ENCODE measurements at places on chromosomes 7 and 10. TPM values are rescaled to one million over a fixed set of nuclear protein-coding genes. Genes with fewer than 3 reads are reported as not detected.

GRCh38 chr10:81963606-81964005 lies 88.6 kb downstream of the NRG3 start:
- no peak for DNase-seq

GRCh38 chr7:107972941-107973376 lies 30.0 kb downstream of the LAMB1 start:
- no peak for DNase-seq

- DNase-seq: no peak
Measured at GRCh38 chr7:102991540-102992214, 78.9 kb downstream of the LRRC17 start.

- no peak for DNase-seq
Measured at GRCh38 chr7:100829150-100829716, 1.9 kb upstream of the EPHB4 start.

GRCh38 chr10:76177936-76178335 lies 746.5 kb downstream of the LRMDA start:
- DNase-seq: no peak

DNA sequence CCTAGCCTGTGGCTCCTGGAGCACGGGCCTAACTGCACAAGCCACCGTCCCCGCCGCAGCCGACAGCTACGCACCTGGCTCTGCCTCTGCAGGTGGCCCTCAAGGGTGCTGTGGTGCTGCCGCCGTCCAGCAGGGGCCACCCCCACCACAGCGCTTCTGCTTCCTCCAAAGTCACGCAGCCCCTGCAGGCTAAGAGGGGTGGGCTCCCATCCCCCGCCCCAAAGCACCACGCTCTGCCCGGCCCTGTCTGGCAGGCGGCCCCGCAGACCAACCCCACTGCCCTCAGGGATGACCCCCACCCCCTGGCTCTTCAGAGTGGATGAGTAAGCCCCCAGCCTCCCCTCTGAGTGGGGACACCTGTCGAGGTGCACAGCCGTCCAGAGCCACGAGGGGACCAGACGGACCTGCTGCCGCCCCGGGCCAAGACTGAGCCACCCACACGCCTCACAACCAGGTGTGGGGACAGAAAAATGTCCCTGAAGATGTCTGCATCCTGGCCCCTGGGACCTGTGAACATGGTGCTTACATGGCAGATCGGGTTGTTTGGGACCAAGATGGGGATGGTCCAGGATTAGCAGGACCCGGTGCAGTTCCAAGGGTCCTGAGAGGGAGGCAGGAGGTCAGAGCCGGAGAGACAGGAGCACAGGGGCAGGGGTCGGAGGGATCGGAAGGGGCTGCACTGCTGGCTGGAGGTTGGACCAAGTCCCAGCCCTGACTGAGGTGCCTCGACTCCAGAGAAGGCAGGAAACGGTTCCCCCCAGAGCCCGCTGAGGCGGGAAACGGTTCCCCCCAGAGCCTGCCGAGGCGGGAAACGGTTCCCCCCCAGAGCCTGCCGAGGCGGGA lies 9.0 kb upstream of the ADAP1 start:
- no peak for DNase-seq

CHAT gene
- total RNA-seq: not detected

FAM25C gene
- total RNA-seq: not detected

NSMCE4A gene
- 34.0 TPM for total RNA-seq

NOD1 gene
- 8.4 TPM for total RNA-seq

Measured in CD8-positive, alpha-beta T cell (primary cell).